ENCODE measurements at places on chromosomes 7 and 10.

DNA sequence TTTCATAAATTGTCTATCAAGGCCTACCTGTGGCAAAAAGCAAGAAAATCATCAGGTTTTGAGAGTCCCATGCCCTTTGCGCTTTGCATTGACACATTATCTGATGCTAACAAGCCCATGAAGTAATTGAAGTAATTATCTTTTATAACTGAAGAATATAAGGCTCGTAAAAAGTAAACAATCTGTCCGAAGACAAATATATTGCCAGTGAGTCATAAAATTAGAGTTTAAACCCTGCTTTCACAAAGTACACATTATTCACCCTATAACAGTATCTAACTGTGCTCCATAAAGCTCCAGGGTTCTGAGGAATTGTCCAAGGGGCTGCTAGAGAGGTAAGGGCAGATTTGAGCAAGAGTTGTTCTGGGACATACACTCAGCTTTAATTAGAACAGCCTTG is 102.3 kb upstream of the PPP1R3A start:
- DNase-seq, result no peak

GRCh38 chr10:46075869-46076268 is 29.8 kb upstream of the MSMB start:
- no peak for DNase-seq

DNA sequence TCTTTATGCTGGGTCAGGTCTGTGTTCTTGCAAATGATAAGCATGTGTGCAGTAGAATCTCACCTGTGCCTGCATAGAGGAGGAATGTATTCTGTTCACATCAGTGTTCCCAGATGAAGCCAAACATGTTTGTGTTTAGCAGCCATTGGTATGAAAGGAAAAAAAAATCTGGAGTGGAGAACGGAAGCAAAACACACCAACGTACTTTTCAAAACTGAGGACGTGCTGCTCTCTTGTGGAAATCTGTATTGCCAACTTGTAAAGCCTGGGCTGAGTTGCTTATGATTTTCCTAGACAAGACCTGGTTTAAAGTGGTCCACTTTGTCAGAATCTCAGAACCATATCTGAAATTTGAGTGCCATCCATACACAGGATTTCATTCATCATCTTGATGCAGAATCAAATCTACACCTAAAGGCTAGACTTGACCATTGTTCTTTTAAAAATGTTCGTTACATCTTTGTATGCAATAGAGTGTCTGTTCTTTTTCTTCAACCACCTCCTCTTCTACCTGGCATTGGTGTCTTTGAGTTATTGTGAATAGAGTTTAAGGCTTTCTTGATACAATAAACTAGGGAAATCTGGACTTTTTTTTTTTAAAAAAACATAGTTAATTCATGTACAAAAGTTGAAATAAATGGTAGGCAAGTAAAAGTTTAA is 367.7 kb downstream of the PHF14 start:
- no peak for DNase-seq

- DNase-seq, result no peak
Observed at GRCh38 chr10:11286261-11286852, 268.7 kb downstream of the CELF2 start.

DNA sequence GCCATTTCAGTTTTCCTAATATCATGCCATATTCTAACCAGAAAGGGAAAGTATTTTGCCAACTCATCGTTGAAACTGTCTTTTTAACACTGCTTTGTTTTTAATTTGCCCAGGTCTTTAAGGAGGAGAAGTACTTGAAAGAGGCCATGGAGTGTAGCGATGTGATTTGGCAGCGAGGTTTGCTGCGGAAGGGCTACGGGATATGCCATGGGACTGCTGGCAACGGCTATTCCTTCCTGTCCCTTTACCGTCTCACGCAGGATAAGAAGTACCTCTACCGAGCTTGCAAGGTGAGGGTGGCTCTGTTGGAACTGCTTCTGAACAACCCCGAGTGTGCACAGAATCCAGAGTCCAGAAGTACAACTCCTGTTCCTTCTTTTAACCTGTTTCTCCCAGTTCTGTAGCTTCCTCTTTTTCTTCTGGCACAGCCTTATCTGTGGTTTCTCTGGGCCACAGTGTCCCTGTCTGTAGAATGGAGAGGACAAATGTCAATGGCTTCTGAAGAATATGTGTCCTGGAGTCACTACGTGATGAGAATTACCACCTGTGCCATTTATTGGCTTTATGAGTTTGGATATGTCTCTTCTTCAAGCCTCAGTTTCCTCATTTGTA is 60.1 kb downstream of the LANCL2 start:
- no peak for DNase-seq

DNA sequence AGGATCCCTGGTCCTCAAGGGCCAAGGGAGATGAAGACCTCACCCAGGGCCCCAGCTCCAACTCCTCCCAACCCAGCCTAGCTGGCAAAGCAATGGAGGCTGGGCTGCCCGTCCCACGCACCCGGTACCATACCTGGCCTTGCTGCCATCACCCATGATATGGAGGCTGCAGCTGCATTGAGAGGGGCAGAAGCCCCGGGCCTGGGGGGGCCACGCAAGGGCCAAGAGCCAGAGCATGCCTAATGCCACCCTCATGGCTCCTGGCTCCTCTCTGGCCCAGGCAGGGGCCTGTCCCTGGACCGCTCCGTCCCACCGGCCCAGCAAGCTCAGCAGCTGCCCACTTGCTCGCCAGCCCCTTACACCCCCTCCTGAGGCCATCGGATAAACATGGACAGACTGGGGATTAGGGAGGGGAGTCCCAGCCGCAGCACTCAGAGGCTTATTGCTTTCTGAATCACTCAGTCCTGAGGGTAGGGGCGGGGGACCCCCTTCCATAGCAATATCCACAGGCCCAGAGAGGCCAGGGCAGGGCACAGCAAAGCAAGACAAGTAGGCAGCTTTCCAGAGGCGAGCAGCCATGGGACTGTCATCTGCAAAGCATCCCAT is at the start of gene LRIT1:
LRIT1 (minus strand) TSS at position 362 of the 606 bp plus-strand sequence; CDS start at position 255, 107 bp downstream.
- DNase-seq, result no peak

DNA sequence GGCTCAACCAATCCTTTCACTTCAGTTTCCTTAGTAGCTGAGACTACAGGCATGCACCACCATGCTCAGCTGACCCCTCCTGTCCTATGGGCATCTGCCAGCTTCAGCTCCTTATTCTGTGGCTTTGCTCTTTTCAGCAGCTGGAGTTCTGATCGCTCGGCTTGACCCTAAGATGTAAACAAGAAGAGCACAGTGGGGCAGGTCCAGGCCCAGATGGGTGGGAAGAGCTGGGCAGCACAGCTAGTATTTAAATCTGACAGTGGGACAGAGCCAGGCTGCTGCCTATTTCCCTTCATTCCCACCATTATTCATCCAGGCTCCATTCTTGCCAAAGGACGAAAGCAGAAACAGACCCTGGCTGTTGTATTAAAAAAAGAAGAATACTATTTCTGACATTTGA is 494.9 kb upstream of the PODXL start:
- no peak for DNase-seq
